ENCODE measurements at places on chromosomes 2 and 18.

DNA sequence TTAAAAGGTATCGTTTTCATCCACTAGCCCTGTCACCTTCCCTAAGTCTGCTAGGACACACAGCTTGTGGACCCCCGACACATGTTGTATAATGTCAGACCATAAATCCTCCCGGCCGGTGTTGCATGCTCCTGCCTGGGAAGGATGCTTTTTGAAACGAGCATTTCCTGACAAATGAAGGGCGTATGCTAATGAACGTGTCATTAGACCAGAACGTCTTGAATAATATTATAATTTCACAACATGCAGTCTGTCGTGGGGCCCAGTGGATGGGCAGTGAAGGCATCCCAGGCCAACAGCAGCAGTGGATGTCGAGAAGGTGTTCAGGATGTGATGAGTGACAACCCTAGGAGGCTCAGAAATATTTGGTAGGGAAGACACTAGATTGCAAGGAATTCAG lies 7.5 kb downstream of the CHRNA1 start:
- DNase-seq, result no peak

GRCh38 chr2:11933854-11934253 lies 187.4 kb downstream of the LPIN1 start:
- no peak for DNase-seq

DNA sequence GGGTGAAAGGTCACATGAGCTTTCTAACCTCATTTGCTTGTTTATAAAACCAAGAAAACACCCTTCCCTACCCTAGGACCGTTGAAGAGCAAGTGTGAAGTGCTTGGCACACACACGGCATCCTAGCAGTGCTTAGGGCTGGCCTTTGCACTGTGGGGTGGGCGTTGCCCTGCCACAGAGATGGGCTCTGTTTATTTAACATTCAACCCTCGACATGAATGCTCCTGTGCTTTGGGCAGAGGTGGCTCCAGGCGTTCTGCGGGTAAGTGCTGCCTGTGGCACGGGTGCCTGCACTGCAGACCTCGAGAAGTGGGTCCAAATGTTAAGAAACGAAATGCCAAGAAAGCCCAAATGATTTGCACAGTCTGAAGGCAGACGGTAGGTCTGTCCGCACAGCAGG lies 170.1 kb downstream of the FHOD3 start:
- DNase-seq, result no peak

DNA sequence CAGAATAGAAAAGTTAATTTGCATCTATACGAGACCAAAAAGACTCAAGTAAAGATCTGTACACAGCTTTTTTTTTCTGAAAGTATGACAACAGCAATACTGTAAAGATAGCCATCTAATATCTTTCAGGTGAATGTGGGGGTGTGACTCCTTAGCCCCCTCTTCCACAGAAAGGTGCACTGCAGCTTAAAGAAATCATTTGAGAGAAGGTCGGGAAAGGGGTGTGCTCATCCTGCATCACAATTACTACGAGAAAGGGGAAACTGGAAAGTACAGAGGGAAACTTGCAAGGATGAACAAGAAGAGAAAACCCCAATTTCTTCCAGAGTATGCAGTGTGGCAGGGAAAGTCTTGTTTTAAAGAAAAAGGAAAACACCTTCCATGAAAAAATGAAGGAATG lies 255.6 kb downstream of the CCDC178 start:
- no peak for DNase-seq

GRCh38 chr18:77762642-77763041 lies 513.0 kb downstream of the GALR1 start:
- DNase-seq, result no peak

- no peak for DNase-seq
Observed at GRCh38 chr2:69205076-69205475, 182.0 kb downstream of the GFPT1 start.

- DNase-seq, result no peak
Observed at GRCh38 chr2:134039912-134040581, 213.8 kb upstream of the MGAT5 start.

GRCh38 chr18:6406075-6406909 lies 8.4 kb downstream of the L3MBTL4 start:
- no peak for DNase-seq

GRCh38 chr2:70233926-70234325 lies 14.5 kb downstream of the TIA1 start:
- DNase-seq, result no peak

- DNase-seq, result no peak
Observed at GRCh38 chr2:120629241-120629895, 106.3 kb upstream of the GLI2 start.

- no peak for DNase-seq
Observed at GRCh38 chr18:8507361-8507760, 101.9 kb upstream of the RAB12 start.

GRCh38 chr2:25955036-25955435 lies 27.3 kb downstream of the KIF3C start:
- no peak for DNase-seq
